ENCODE measurements at places on chromosomes 5 and 9.

- DNase-seq: no peak
These were observed 97.3 kb upstream of the SH3GL2 start for GRCh38 chr9:17481565-17481964.

GRCh38 chr9:110357505-110357904 lies 19.8 kb upstream of the TXNDC8 start:
- no peak for DNase-seq

GRCh38 chr5:17398431-17398830 lies 99.6 kb upstream of the TAF11L2 start:
- no peak for DNase-seq

DNA sequence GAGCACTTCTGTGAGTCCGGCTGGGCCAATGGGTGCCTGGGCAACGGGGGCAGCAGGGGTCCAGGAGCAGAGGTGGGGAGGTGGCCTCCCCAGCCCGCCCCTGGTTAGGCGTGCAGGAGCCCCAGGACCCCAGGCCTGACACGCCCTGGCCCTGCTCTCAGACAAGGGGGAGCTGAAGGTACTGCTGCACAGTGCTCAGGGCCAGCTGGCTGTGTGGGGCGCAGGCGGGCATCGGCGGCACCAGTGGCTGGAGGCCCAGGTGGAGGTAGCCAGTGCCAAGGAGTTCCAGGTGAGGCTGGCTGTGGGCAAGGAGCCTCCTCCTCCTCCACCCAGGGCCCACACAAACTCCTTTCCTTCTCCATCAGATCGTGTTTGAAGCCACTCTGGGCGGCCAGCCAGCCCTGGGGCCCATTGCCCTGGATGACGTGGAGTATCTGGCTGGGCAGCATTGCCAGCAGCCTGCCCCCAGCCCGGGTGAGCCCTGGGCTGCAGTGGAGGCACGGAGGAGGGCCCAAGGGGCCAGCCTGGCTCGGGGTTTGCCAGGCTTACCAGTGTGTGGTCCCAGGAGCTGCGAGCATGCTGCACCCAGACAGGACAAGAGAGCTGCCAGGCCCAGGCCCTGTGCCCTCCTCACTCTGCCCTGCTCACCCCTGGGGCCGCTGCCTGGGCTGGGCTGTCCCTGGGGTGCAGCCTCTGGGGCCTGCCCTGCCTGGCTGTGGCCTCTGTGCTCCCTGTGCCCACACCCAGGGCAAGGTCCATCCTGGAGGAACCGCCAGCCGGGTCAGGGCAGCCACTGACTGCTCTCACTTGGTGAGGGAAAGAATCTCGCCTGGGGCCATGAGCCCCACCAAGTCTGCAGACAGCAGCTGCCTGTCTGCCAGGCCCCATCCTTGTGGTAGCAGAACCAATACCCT lies 7.0 kb downstream of the MAMDC4 start:
- peak; percentile 28 for DNase-seq

- DNase-seq: no peak
These were observed 3.3 kb downstream of the MAPKAP1 start for GRCh38 chr9:125703662-125704061.

GRCh38 chr5:2908086-2908485 lies 156.6 kb upstream of the IRX2 start:
- DNase-seq: no peak
